ENCODE measurements at places on chromosomes 2 and 18.

DNA sequence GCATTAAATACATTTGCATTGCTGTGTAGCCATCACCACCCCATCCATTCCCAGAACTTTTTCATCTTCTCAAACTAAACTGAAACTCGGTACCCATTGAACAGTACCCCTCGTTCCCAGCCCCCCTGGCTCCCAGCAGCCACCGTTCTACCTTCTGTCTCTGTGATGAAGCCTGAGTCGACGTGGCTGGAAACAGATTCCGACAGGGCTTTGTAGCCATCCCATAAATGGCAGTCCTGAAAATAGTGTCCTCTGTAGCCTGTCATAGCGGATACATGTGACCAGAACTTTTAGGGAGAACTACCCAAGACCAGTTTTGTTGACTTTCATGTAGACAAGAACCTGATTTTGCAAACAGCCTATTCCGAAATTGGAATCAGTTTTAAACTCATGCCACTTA, 59.1 kb downstream of the TSHZ1 start:
- DNase-seq, result no peak

- no peak for DNase-seq
Measured at GRCh38 chr2:8684540-8684877, 2.7 kb downstream of the ID2 start.

GRCh38 chr2:120787822-120788700, 52.4 kb downstream of the GLI2 start:
- DNase-seq, result no peak

- DNase-seq, result no peak
Measured at GRCh38 chr2:188963741-188964140, 10.4 kb upstream of the COL3A1 start.

DNA sequence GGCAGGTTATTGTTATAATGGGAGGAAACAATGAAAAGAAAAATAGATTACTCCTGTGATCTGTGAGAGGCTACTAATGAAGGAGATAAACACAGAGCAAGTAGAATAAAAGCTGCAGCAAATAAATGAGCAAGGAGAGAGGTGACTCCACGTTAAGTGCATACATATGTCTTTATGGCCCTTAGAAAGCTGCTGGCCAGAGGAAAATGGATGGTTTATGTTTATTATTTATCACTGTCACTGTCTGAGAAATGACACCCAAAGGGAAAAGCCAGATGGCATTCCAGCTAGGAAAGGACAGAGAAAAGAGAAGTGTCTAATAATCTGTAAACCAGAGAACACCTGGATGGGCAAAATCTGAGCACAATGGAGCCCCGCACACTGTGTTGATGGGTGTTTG, 122.9 kb upstream of the DDX18 start:
- DNase-seq, result no peak

GRCh38 chr18:63322908-63323634, 3.5 kb upstream of the BCL2 start:
- peak; percentile 48 for DNase-seq

DNA sequence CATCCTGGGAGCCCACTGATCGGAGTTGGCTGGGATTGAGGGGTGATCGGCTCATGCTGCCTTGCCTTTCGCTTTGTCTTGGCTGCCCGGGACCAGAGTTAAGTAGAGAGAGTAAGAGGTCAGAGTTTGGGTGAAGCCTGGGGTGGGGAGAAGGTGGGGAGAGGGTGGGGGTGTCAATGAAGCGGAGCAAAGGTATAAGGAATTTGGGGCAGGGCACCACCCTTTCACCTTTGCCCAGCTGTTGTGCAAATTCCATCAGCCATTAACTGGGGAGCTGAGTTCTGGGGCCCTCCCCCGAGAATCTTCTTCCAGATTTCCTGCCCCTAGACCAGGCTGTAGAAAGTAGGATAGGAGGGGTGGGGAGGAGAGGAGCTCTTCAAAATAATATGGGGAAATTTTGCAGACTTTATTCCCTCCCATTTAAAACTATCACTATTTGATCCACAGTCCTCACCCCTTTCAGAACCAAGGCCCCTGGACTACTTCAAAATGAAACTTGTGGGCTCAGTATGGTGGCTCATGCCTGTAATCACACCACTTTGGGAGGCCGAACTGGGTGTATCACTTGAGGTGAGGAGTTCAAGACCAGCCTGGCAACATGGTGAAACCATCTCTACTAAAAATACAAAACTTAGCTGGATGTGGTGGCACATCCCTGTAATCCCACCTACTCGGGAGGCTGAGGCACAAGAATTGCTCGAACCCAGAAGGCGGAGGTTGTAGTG, at the start of gene SLC23A3:
Gene SLC23A3, minus strand, starts transcription at position 100 of the 725 bp plus-strand sequence. Its CDS starts 45 bp downstream, at position 55.
- DNase-seq, result no peak

DNA sequence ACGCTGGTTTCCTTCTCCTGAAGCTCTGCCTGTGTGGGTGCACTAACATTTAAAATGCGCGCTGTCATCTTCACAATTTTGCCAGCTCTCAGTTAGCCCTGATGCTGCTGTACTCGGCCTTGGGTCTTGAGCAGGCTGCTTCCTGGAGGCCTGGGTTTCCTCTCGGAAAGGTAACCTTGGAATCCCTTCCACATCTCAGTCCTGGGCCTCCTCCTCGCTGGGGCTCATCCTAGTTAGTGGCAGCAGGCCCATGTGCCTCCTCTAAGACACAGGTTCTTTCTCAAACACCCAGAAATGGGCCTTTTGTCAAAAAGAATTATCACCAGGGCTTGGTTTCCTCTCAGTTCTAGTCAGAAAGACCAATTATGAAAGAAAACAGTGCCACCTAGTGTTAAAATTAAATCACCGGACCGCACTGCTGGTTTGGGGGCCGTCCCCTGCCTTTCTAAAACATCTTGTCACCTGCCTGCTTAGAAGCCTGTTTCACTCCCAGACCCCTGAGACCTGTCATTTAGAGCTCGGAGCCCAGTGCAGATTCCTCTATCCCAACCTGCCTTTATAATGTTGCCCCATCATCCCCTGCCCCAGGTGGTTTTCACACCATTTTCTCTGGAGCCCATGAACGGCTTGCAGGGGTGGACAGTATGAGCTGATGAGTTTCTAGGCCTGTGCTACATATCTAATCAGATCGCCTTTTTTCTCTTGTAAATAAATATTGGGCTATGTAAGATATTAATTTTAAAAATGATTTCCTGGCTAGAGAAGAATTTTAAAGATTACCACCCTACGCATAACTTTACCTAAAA, 42.4 kb downstream of the HK2 start:
- DNase-seq, result peak; percentile 36

- DNase-seq, result no peak
Measured at GRCh38 chr2:193743089-193743488, 1548.4 kb upstream of the TMEFF2 start.

DNA sequence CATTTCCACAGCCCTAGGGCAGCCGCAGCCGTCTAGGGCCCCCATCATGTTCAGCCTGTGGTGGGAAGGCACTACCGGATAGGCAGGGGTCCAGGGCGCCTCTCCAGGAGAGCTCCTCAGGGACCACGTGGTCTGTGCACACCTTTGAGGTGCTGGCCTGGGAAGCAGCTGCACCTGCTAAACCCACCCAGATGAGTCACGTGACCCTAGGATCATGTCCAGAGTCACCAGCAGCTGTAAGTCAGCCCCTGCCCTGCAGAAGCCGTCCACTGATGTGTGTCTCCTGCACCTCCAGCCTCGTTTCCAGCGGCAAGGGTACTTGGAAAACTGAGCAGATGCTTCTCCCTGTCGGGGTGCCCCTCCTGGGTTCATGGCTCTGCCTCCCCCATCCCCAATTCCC, 682.6 kb upstream of the SALL3 start:
- no peak for DNase-seq

- no peak for DNase-seq
Measured at GRCh38 chr18:44819944-44820510, 139.3 kb downstream of the SETBP1 start.

- no peak for DNase-seq
Measured at GRCh38 chr2:157440404-157441071, 3.4 kb downstream of the CYTIP start.

DNA sequence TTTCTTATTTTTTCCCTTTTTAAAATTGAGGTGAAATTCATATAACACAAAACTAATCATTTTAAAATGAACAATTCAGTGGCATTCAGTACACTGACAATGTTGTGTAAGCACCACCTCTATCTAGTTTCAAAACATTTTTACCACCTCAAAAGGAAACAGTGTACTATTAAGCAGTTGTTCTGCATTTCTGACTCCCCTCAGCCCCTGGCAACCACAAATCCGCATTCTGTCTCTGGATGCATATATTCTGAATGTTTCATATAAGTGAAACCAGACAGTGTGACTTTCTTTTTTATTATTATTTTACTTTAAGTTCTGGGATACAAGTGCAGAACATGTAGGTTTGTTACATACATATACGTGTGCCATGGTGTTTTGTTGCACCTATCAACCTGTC, 19.2 kb upstream of the TANK start:
- no peak for DNase-seq

DNA sequence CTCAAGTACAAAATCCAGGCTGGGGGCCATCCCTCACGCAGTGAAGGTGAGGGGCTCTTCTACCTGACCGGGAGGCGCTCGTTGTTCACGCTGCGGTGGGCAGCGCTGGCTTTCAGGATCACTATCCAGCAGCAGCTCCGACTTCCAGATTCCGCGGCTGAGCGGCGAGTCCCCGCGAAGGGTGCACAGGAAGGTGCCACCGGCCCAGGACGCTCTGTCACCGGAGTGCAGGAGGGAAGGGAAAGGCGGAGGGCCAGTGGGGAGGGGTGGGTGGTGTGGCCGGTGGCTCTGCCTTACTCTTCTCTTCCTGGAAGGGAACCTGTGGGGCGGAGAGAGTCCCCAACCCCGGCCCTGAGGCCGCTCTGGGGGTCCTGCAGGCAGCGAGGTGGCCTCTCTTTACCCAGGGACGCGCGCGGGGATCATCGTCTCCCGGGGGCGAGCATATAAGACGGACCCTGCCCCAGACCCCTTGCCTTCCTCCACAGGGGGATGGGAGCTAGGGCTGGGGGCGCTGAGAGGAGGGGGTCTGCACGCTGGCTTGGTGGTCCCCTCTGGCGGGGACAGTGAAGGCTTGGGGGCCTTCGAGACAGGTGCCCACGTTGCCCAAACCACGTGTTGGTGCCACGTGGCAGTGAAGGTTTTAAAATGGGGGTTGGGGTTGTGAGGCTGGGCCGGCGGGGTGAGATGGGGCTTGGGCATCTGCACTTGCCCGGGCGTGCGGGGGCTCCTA, 26.9 kb upstream of the HS6ST1 start:
- no peak for DNase-seq

- no peak for DNase-seq
Measured at GRCh38 chr18:70295192-70296188, 6.6 kb downstream of the SOCS6 start.

- no peak for DNase-seq
Measured at GRCh38 chr18:51666763-51667191, 469.3 kb upstream of the MEX3C start.

GRCh38 chr18:49839012-49839411, 25.7 kb upstream of the ACAA2 start:
- no peak for DNase-seq

DNA sequence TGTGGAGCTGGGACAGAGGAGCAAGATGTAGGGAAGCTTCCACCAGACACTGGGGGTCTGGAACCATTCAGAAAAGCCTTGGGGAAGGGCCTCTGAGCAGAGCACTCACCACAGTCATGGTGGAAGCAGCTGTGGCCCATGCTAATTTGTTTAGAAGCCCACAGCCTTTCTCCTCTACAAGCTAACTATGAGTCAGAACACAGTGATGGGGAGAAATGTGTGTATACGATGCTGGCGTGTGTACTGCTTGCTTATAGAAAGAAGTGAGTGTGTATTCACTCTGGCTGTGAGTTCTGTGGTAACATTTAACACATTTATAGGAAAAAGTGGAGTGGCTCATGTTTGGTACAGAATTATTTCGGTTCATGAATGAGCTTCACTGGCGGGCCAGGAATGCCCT, 157.0 kb upstream of the ACAA2 start:
- DNase-seq, result no peak

- DNase-seq, result no peak
Measured at GRCh38 chr2:179850188-179850587, 11.2 kb downstream of the ZNF385B start.

DNA sequence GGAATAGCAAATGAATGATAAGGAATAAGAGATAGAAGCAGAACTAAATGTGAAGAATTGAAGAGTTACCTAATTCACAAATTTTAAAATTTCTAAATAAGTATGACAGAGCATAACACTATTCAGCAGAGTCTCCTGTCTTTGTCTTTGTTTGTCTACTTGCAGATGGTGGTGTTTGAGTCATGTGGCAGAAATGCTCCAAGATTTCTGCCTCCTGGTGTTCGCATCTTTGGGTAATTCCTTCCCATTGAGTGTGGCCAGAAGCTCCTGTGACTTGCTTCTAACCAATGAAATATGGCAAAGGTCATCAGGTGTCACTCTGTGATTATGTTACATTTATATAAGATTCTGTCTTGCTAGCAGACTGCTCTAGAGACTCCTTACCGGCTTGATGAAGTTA, 45.6 kb upstream of the GALNT3 start:
- no peak for DNase-seq

DNA sequence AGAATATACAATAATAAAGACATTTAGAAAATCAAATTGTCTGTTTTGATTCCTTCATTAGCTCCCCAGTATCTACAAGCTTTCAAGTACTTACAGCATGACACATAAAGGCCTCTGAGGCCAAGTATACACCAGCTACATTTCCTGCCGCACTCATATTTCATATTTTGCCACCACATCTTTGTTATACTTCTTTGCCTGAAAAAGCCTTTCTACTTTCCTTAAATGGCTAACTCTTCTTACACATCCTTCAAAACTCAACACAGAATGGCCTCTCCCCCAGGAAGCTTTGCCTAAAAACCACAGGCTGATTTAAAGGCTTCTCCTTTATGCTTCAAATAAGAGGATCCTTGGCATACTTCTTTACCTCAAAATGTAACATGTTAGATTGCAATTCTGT, 4.5 kb downstream of the STK17B start:
- no peak for DNase-seq

DNA sequence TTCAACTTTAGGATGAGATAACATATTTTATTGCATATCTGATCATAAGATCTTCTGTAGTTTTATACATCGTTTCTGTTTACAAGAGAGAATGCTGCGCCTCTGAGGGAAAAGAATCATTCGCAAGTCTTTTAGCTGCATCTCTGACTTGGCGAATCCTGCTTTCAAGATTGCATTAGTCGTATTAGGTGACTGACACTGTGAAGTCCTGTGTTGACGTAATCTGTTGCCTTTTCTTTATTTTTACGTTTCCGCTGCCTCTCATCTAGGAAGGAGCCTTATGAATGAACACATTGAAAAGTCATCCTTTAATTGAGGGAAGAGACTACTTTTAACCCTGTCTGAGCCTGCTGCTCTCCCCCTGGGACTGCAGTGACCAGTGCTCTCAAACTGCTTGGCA, 101.5 kb downstream of the LDLRAD4 start:
- DNase-seq, result no peak

GRCh38 chr2:37243435-37243834, 12.0 kb downstream of the NDUFAF7 start:
- DNase-seq, result no peak

- DNase-seq, result no peak
Measured at GRCh38 chr18:778194-778927, 33.7 kb downstream of the YES1 start.

- no peak for DNase-seq
Measured at GRCh38 chr18:77658751-77659448, 409.3 kb downstream of the GALR1 start.

DNA sequence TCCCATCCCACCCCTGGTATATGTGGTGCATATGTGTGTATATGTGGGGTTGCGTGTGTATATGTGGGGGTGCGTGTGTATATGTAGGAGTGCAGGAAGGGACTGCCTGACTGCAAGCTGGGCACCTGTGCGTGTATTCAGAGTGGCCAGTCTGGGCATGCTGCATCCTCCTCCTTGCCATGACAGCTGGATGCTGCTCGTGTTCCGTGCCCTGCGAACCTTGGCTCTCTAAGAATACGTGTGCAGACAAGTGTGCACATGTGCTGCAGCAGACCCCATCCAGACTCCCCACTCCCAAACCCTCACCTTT, 222.1 kb downstream of the CELF4 start:
- DNase-seq, result no peak
